ENCODE measurements at places on chromosomes 7 and 10. TPM values are rescaled to one million over a fixed set of nuclear protein-coding genes. Genes with fewer than 3 reads are reported as not detected.

ABCB1 gene
- 0.97 TPM for total RNA-seq

GRCh38 chr7:58087536-58088190 is 637.7 kb downstream of the ZNF716 start:
- DNase-seq = no peak

GRCh38 chr10:104351061-104351702 is 2.5 kb upstream of the CFAP58 start:
- DNase-seq = peak; percentile 26

GRCh38 chr10:21464134-21464533 is 61.3 kb downstream of the SKIDA1 start:
- no peak for DNase-seq

GFRA1 gene
- total RNA-seq = 9.3 TPM

TMEM225B gene
- total RNA-seq = 0.43 TPM

DNA sequence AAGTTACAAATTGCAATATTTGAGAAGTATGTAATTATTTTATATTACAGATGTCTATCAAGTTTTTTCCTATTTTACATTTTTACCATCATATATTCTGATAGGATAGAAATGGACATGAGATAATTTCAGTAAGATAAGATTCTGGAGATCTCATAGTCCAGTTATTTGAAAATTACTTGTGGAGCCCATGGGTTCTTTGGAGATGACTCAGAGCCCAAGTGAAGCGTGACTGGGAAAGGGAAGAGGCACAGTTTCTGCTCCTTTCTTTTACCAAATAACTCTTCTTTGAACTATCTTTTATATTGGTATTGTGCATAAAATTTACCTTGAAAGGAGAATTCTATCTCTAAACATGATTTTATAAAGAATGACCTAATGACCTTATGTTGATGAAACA is 2.4 kb downstream of the CD36 start:
- peak; percentile 58 for DNase-seq

DNA sequence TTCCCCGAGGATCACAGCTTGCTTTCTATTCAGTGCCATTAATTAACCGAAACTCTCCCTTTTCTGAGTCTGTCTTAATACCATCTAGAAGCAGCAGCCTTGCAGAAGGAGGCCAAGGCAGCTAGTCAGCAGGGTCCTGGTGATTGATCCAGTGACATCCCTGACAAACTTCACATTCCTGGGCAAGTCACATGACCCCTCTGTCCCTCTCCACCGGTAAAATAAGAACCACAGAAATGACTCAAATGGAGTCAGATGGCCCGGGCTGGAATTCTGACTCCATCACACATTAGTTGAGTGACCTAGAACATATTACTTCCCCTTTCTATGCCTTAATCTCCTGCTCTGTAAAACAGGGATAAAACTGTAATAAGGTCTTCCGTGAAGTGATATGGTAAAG is 17.2 kb upstream of the ACSL5 start:
- no peak for DNase-seq

Measured in fibroblast of villous mesenchyme (primary cell).